DMS 273 treated with DMSO at 0.1 percent for 48 hours (cell line): ENCODE measurements at places on chromosomes 2 and 18.

DNA sequence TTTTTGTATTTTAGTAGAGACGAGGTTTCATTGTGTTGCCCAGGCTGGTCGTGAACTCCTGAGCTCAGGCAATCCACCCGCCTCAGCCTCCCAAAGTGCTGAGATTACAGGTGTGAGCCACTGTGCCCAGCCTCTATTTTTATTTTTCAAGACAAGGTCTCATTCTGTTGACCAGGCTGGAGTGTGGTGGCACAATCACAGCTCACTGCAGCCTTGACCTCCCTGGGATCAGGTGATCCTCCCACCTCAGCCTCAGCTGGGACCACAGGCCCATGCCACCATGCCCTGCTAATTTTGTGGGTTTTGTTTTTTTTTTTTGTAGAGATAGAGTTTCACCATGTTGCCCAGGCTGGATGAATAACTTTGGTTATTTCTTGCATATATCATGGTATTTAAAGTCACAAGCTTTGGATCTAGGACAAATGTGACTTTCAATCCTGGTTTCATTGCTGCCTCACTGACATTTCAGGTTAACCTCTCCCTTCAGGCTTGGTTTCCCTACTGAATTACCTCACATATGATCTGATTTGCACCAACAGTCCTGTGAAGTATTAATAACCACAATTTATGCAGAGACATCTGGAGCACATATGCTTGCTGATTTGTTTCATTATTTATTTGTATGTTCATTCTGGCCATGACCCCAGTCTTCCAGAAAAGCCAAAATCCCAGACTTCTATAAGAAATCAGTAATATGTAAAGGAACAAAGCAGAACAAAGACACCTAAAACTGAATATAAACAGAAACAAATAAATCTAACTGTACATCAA, 17.5 kb upstream of the RAB31 start:
- DNase-seq: peak; percentile 77

- DNase-seq: no peak
Observed at GRCh38 chr2:168612719-168613118, 156.6 kb downstream of the CERS6 start.

DNA sequence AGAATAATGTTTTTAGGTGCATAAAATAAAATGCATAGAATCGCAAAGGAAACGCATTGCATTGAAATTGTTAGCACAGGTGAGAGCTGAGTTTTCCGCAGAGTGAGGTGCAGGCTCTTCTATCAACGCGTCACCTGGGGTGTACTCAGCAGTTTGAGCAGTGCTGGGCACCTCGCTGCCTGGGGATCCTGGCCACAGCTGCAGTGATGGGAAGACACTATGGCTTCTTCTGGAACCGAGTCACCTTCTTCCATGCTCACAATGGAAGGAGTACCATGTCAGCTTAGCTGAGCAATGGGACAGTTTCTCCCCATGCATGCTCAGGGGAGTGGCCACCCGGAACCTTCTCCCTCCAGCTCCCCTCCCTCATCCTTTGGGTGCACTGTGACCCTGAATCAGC, 95.4 kb upstream of the OTOS start:
- no peak for DNase-seq

DNA sequence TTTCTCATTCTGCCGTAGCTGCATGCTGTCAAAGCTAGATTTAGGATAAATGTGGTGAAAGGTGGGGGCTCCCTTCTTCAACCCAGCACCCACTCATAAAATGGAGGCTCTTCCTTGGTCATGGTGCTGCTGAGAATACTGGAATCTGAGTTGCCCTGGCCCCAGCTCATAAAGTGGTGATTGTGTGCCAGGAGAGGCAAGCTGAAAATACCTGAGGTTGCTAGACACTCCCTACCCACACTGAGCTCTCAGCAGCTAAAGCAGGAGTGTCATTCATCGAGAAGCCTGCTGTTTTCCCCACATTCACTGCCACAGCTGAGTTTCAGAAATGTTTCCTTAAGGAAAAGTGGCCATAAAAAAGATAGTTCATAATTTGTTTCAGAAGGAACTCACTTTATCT, 297.1 kb upstream of the RBMS1 start:
- no peak for DNase-seq

- DNase-seq: no peak
Observed at GRCh38 chr2:68506170-68506569, 38.8 kb downstream of the APLF start.

- DNase-seq: no peak
Observed at GRCh38 chr2:191115804-191116203, 35.0 kb downstream of the STAT4 start.

DNA sequence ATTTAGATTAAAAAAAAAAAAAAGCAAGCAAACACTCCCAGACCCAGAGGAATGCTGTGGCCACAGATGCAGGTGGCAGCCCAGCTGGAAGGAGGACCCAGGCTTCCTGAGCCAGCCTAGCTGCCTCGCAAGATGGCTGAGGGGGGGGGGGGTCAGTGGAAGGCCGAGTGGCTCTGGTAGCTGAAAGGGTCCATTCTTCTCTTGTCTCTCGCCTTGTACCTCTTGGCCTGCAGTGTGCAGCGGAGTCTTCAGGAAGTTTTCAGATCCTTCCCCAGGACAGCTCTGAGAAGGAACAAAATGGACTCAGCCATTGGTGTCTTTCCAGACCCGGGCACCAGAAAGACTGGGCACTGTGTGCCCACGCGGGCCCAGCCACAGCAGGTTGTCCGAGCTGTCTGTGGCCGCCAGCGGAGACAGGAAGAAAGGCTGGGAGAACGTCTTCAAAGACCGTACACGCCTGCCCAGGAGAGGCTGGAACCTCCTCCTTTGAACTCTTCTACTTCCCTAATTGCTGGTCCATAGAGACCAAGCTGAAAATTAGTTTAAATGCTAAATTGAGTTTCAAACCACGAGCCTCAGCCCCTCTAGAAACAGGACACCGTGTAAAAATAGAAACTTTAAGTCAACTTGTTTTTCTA, 21.3 kb downstream of the APCDD1 start:
- no peak for DNase-seq

DNA sequence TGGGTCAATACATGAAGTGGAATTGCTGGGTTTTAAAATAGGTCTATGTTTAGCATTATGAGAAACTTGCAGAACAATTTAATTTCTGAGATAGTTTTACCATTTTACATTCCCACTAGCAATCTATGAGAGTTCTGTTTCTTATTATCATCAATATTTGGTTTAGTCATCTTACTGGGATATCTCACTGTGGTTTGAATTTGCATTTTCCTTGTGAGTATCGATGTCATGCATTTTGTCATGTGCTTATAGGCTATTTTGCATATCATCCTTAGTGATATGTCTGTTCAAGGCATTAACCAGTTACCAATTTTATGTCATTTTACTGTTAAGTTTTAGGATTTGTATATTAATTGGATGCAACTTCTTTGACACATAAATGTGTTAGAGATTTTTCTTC, 204.4 kb downstream of the MCFD2 start:
- no peak for DNase-seq

DNA sequence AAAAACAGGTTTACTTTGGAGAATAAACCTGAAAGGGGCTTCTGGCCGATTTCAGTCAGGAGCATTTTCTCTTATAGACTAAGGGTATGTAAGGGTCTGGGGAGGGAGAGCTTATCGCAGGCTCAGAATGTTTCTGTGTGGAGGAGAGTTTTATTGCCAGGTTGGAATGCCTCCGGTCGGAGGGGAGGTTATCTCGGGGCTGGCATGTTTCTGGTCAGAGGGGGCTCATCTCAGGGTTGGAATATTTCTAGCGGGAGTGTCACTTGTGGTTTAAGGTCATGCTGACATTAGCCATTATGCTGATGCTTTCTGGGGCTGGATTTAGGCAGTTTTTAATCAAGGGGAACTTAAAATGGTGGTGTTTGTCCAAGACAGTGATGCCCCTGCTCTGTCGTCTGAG, 333.6 kb downstream of the METTL4 start:
- no peak for DNase-seq

DNA sequence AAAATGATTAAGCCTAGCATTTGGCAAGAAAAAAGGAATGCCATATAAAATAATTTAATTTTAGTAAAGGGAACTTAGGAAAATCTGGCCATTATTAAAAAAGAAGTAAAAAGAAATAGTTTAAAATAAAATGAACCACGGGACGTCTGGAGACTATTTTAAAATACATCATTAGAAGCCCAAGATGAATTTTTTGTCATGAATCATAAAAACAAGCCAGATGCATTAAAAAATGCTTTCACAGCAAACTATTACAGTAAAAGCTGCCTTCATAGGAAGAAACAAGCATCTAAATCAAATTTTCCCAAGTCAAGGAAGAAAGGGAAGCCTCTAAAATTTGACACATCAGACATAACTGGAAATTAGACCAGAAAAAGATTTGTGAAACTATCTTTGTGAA, 33.0 kb downstream of the COL5A2 start:
- DNase-seq: no peak

DNA sequence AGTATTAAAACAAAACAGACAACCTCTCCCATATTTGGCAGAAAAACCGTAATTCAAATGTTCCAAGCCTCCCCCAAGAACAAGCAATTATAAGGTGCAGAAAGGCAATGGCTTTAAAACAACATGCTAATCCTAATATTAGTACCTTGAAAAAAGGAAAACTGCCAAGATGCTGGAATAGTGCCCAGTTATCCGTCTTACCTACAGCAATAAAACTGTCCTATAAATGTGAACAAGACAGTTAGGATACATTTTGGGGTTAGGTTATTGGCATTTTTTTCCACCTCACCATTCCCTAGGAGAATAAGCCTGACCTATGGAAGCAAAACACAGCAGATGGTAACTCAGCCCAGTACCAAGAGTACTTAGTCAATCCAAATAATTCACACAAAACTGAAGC, 83.2 kb downstream of the TCF4 start:
- no peak for DNase-seq

- DNase-seq: no peak
Observed at GRCh38 chr2:53103679-53104078, 663.9 kb upstream of the CHAC2 start.

DNA sequence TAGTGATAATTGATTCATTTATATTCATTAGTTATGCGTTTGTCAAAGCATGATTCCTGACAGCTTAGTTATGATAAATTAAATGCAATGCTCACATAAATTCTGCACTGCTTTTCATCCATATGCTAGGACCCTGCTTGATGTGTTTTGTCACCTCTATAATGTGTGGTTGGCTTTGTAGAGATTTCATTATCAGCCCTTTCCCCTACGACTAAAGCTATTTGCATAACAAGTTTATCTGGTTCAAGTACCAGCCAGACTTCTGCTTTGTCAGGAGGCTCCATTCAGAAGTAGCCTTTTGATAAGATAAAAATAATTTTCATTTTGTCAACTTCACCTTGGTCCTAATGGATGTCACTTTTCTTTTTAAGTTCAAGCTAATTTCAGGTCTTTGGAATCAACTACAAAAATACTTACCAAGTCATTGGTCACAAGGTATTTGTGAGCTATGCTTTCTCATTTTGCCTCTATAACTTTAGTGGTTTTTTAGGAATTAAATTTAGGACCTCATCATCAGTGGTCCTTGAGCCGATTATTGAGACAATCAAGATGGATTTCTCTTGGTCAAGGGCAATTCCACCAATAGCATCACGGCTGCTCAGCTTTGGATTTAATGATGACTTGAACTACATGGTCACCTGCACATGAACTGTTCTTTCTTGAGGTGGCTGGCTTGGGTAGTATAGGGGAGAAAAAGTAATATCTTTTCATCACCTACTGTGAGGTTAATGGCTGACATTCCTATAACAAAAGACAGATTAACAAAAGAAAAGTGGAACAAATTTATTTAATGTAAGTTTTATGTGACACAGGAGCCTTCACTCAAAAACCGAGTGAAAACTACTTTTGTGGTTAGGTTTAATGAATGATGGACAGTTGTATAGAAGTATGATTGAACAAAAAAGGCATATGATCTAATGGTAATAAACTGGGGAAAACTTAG, 162.1 kb downstream of the MYO3B start:
- no peak for DNase-seq

DNA sequence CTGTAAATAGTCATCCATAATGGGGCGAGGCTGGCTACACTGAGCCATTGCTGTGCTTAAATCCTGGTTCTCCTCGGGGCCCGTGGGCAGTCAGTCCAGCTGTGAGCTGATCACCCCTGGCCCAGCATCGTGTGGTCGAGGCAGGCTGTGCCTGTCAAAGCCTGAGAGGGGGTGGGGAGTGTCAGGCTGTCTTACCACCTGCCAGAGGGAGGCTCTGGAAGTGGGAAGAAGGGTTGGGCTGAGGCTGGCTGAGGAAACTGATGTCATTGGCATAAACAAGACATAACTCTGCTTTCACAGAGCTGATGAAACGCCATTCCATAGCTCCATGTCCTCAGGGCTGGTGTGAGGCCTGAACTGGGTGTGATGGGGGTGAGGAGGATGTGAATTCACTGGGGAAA, 49.7 kb downstream of the KLHL29 start:
- no peak for DNase-seq

DNA sequence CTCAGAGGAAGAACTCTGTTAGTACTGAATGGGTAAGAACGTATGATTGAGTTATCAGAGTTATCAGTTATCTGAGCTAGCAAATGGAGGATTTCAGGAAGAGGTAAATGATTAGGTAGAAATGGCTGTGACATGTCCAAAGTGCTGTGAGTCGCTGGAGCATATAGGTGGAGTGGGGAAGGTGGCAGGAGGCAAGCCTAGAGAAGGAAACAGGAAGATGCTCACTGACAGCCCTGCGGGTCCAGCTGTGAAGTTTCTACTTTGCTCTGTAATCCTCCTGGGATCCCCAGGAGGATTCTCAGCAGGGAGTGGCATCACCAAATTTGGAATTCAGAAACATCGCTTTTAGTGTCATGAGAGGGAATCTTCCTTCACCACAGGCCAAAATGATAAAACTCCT, 52.0 kb downstream of the GYPC start:
- DNase-seq: no peak

DNA sequence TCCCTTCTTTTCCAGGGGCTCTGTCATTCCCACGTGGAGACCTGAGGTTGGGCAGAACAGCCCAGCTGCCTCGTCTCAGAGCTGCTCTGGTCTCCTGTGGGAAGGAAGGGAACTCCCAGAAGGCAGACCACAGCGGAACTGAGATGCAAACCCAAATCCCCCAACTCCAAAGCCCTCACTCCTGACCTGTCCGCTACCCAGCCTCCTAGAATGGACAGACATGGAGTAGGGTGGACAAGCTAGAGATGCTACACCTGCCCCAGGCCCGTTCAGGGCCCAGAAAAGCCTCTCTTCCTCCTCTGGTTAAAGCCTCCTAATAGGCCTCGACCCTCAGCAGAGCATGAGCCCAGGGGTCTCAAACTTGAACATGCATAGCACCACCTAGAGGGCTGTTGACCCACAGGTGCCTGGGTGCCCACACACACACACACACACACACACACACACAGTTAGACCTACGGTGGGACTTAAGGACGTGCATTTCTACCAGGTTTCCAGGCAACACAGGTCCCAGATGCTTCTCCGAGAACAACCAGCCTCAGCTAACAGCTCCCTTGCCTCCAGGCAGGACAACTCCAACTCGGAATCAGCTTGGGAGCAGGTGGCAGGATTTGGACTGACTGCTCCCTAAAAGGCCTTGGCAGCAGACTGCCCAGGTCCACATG, 93.5 kb downstream of the TNS1 start:
- no peak for DNase-seq

GRCh38 chr18:28183418-28184078, 6.6 kb upstream of the CDH2 start:
- DNase-seq: no peak
